ENCODE measurements at places on chromosomes 5 and 9.

DNA sequence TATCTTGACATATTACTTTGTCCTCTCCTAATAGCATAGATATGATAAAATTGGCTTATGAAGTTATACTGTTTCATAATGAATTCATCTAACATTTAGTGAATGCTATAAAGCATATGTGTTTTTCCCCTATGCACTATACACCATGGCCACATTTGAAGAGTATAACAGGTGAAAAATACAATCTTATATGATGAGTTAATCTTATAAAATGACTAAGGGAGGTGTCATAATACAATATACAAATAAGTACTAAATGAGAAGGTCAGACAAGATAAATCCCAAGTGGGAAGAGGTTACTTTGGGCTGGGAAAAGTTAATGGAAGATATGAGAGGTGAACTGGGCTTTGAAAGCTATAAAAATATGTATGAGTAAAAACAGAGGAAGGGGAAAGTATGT, 174.4 kb downstream of the PCSK1 start:
- DNase-seq, result no peak

DNA sequence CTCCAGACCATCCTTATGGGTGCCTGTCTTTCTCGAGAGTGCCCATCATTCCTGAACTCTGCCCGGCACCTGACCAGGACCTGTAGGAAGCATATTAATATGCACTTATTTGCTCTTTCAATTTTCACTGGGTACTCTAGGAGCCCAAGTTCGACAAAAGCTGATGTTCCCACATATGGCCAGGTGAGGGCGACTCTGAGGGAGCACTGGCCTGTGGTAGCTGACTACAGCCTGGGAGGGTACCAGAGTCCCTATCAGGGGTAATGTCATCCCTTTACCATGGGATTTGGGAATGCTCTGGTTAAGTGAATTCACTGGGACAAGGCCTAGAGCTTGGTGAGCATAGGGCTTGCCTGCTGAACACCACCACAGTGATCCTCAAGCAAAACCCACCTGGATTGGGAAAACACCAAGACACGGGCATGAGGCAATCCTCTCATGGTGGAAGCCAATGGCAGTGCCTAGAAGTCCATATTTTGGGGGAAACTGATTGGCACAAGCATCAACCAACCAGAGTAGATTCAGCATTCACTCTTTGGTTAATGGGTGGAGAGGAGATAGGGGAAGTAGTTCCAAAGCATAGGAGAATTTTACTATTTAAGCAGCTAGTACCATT, 112.2 kb downstream of the MTX3 start:
- DNase-seq, result peak; percentile 58

- DNase-seq, result no peak
Measured at GRCh38 chr5:135045488-135045887, 11.5 kb upstream of the PITX1 start.

DNA sequence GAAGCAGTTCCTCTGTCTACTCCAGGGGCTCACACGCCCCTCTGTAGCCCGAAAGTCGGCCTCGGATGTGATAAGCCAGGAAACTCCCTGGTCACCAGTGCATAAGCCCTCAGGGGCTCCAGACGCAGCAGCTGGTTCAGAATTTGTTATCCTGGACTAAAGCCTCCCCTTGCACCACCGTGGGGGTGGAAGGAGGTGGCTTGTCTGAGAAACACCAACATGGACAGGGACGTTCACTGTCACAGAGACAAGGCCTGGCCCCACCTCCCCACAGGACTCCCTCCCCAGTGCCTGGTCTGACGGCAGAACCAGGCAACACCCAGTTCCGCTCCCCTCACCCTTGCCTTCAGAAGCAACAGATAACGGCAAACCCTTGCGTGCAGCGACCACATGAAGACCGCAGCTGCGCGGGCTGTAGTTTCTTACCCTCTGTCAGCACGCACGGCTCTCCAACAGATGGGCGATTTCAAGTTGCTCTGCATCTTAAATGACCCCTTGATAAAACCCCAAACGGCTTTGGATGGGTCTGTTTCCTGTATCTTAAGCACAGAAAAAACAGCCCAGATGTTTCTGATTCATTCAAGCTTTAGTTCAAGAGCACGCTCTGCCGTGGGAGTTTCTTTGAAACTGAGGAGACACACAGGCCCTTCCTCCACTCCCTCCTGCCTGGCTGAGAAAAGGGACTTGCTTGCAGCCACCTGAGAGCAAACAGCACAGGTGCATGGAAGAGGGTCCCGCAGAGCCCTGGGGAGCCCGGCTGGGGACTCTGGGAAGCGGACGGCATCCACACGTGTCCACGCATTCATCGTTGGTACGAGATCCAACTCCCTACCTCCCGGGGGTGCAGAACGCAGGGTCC, 44.7 kb upstream of the NKD2 start:
- no peak for DNase-seq

DNA sequence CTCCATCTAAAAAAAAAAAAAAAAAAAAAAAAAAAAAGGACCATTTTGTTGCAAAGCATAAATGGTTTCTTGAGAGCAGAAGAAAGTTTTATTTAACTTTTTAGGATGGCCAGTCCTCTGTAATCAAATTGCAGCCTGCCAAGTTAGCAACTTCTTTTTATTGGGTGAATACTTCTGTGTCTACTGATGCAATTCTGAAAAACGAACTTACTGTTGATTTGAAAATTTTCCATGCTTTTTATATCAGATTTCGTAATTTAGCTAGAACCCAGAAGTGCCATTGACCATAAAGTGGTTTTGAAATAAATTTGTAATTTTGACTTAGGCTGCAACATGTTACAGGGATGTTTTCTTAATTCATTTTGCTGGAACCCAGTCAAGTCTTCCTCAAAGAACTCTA, 269.1 kb upstream of the ACTBL2 start:
- DNase-seq, result no peak

DNA sequence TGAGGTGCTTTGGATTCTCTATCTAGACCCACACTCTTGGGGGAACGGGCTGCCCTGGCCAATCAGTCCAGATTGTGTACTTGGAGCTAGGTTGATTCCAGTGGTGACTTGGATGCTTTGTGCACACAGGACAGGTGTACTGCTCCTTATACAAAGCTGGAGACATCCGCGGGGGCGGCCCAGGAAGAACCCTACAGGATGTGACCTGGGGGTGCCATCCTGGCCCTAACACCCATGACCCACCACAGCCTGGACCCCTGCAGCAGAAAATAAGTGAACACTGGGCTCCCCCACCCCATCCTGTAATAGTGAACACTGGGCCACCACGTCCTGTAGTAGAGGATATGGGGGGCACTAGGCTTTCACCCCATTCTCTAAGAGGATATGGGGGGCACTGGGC, 12.1 kb upstream of the PLEKHG4B start:
- DNase-seq, result no peak

DNA sequence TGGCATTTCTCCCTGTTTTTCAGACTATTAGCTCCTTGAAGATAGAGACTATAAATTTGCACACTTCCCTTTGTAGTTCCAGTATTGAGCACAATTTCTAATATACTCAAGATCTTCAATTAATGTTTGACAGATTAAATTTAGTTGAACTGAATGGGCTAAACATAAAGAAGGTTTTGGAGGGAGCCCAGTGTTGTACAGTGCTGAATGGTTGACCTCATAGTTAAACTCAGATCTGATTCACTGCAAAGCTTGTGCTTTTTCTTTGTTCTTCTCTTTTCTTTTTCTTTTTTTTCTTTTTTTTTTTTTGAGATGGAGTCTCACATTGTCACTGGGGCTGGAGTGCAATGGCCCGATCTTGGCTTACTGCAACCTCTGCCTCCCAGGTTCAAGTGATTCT, 411.7 kb upstream of the ZNF462 start:
- no peak for DNase-seq

DNA sequence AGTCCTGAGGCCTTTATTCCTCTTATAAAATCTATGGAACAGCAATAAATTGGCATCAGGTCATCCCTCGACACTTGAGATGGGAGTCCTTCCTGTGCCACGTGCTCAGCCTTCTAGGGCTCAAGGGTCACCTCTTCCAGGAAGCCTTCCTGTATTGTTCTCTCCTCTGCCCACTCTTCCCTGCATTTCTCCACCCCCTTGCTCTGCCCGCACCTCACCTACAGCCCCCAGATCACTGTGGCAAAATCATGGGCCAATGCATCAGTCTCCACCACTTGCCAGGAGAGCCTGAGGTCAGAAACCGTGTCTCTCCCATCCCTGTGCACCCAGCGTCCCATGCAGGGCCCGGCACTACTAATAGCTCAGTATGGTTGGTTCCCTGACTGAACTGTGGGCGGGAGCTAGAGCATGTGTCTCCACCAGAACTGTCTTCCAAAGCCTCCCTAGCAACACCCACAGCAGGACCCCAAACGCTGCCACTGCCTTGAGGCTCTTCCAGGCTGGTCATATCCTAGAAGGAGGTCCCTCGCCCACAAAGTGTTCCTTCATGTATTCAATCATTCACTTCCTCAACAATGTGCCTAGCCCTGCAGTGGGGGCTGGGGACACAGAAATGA, 13.5 kb downstream of the DUSP1 start:
- DNase-seq, result no peak

GRCh38 chr5:85170183-85170582, 785.5 kb upstream of the EDIL3 start:
- DNase-seq, result no peak

DNA sequence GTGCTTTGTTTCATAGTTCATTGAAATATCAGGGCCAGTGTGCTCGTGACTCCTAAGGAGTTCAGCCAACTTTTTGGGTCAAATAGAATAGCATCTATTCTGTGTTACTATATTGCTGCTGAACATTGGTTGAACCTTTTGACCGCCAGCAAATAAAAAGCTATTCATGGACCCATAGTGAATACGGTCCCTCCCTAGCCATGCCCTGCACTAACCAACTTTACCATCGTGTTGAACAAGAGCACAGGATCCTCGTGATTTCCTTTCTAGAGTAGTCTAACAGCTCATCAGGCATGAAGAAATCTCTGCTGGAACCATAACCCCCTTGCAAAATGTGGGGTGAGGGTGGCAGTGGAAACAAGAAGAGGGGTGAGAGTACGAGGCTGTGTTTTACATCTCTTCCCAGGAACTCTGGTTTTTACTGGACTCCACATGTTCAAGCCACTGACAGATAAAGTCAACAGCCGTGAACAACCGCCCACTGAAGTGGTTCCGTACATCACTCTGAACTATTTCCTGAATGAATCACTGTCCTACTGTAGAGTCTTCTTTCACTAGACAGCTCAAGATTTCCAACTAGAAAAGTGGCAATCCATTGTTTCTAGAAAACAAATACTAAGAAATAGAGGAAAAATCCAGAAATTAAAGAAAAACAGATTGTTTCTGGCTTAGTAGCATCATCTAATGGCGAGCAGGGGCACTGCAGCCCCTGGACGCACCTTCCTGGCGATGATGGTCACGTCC, 70.1 kb upstream of the SPATA31E1 start:
- no peak for DNase-seq

GRCh38 chr9:14238518-14238917, 75.4 kb downstream of the NFIB start:
- DNase-seq, result no peak

DNA sequence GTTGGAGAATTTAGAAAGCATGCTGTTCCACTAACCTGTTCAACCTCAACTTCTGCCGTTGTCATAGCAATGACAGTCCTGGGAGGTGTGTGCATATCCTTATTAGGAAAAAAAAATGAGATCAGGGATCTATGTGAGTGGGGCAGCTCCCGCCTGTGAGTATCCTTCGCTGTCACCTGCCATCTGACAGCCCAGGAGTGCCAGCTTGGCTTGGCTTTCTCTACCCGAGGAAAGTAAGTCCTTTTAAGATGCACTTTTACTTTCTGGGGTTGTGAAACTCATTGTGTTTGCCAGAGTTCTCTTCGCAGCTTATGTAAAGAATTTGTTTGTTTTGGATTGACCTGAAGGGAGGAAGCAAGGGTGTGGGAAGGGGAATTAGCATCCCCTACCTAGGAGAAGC, 21.8 kb downstream of the PCDHAC2 start:
- no peak for DNase-seq

- DNase-seq, result no peak
Measured at GRCh38 chr9:125911861-125912644, 164.9 kb downstream of the PBX3 start.

- DNase-seq, result peak; percentile 47
Measured at GRCh38 chr9:130658893-130659698, 5.3 kb upstream of the PRDM12 start.

- no peak for DNase-seq
Measured at GRCh38 chr5:58183078-58183785, 276.7 kb downstream of the PLK2 start.

DNA sequence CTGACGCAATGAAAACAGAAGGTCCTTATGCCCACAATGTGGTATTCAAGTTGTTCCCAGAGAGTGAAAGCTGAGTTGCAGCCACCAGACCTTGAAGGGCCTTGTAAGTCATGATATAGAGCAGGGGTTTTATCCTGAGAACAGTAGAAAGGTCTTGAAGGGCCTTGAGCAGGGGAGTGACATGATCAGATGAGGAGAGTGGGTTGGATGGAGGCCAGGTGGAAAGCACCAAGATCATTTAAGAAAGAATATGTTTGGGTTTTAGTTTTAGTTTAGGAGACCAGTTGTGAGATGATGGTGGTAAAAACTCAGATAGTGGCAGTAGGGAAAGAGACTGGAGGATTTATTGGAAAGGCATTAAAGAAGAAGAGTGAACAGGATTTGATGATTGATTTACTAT, 5.9 kb downstream of the ITGA2 start:
- no peak for DNase-seq

DNA sequence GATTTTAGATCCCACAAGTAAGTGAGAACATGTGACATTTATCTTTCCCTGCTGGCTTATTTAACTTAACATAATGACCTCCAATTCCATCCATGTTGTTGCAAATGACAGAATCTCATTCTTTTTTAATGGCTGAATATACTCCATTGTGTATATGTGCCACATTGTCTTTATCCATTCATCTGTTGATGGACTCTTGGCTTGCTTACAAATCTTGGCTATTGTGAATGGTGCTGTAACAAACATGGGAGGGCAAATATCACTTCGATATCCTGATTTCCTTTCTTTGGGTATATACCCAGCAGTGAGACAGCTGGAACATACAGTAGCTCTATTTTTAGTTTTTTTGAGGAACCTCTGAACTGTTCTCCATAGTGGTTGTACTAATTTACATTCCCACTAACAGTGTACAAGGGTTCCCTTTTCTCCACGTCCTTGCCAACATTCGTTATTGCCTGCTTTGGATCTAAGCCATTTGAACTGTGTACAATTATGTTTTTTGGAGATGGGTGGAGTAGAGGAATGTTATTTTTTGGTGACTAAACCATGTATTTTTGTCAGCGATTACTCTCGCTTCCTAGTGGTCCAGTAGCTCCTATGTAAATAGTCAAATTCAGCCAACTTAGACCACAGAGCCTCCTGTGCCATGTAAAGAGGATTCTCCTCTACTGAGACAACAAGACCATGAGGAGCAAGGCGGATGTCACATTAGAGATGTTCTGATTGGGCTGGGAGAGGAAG, 60.6 kb downstream of the TNFSF15 start:
- DNase-seq, result no peak

- peak; percentile 36 for DNase-seq
Measured at GRCh38 chr5:64767959-64768357, 533 bp downstream of the SREK1IP1 start.

- DNase-seq, result no peak
Measured at GRCh38 chr5:91787718-91788117, 404.6 kb upstream of the ARRDC3 start.

GRCh38 chr9:132008184-132008803, 71.4 kb downstream of the MED27 start:
- no peak for DNase-seq
